ENCODE measurements at places on chromosomes 7 and 10. TPM values are rescaled to one million over a fixed set of nuclear protein-coding genes. Genes with fewer than 3 reads are reported as not detected.
A peak's percentile ranks its signal among the peaks of the same experiment; 100 is the strongest.

SPDYE1 gene
- total RNA-seq: not detected

DNA sequence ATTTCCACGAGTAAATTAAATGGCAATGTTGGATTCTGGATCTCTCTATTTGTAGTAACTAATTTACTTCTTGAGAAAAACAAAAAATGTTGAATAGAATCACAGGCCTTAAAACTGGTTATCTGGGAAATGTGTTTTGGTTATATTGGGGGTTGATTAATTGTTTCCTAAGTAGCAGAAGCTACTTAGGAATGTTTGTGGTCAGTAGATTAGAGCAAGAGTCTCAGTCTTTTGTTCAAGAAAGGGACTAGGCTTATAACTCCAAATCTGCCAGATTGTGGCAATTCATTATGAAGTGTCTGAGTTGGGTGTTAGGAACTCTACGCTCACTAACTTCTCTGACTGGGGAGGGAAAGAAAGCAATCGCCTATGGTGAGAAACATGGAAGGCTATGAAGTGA, 244.3 kb upstream of the PHYHIPL start:
- DNase-seq: no peak

DNA sequence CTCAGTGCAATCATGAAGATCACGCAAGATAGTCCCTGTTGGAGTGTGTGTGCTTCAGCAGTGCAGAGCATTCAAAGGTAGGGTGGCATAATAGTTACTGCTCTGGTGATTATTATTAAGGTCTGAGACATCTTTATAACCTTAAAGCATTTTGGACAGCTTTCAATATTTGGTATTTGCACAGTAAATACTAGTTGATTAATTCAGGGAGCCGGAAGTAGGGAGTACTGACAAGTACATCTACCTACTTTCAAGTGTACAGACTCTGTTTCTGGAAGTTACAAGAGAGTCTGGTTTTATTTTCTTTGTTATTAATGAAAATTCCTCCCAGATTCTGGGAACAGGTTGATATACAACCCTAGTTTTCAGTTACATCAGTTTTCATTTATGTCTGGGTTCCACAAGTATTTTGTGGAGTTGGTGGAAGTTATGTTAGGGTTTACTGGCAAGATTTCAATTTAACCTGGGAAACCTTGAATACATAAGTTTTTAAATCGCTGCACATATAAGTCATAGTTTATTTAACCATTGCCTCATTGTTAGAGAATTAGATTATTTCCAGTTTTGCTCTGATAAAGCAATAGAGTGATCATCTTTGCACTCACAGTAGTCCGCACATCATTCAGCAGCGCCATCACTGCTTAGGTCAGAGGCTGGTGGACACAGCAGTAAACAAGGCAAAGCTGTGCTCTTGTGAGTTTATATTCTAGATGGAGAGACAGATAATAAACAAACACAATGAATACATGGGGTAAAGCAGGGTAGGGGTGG, 366.6 kb downstream of the REEP3 start:
- no peak for DNase-seq

DNA sequence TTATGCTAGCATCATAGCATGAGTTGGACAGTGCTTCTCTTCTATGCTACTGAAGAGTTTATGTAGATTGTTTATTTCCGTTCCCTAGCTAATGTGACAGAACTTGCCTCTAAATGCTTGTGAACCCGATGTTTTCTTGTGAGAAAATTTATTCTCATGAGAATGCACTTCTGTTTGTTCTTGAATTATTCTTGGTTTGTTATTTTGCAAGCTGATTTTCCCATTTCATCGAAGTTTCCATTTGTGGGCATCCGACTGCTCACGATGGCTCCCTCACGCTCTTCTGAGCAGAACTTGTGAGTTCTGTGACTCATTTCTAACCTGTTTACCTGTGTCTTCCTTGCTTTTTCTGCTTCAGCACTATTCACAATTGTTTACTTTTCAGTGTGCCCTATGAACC, 59.9 kb downstream of the WDFY4 start:
- DNase-seq: no peak

- no peak for DNase-seq
Measured at GRCh38 chr10:71873582-71874211, 22.6 kb upstream of the PSAP start.

GRCh38 chr7:130099331-130099730, 29.0 kb downstream of the KLHDC10 start:
- no peak for DNase-seq

DNA sequence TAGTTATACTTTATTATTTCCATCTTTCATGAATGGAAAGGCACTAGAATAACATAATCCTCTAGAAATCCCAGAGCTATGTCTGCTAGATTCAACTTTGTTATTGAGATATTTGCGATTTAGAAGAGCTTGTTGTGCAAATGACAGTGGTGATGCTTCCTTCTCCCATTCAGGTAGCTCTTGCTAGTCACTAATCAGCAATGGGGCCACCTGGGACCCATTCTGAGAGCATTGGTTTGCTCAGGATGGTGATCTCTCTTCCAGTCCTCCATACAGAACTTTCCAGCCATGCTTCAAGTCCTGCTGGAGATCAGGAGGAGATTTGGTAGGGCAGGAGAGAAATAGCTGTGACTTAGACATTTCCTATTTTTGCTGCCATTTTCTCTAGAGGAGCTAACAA, 65.8 kb upstream of the WNT16 start:
- no peak for DNase-seq

- no peak for DNase-seq
Measured at GRCh38 chr10:131897297-131897899, 3.4 kb upstream of the PPP2R2D start.

GRCh38 chr7:81740403-81740802, 29.4 kb downstream of the HGF start:
- DNase-seq: no peak

- no peak for DNase-seq
Measured at GRCh38 chr10:108632144-108632543, 1291.2 kb downstream of the XPNPEP1 start.

PRXL2A gene
- total RNA-seq: 56.5 TPM

DNA sequence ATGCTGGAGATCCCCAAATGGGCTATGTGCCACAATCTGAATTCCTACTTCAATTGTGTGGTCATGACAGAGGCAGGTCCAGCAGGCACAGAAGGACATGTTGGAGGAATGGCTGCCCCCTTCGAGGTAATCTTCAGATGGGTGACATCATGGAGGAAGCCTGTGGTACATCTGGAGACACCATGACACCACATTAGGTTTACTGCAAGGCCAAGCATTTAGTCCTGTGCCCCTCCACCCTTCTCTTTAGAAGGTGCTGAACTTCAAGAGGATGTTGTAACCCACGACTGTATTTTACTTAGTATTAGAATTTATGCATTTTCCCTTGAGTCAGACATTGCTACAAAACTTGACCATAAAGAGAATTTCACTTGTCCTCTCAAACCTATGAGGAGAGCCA, 75.1 kb upstream of the DDC start:
- DNase-seq: no peak

DNA sequence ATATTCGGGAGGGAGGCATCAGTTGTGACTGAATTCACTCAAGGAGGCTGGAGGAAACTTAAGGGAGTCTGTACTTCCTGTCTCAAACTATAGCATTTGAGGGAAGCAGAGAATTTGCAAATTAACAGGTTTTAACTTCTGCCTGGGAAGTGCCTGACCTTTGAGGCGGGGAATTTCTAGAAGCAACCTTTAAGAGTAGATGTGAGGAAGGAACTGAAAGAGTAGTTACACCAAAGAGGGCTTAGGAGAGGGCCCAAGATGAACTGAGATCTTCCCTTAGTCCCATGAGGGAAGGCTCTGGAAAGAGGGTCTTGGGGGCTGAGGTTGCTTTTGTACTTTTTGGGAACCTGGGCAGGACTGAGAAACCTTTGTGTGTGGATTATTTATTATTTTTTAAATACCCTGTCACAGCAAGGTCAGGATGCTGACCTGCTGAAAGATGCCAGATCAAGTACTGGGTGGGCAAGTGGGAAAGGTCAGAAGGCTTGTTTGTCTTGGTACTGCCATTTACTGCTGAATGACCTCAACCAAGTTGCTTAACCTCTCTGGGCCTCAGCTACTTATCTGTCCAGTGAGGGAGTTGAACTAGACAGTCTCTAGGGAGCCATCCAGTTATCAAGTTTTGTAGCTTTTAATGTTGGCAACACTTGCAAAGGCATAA, 2.4 kb downstream of the GPR158 start:
- DNase-seq: no peak

PRLHR gene
- not detected for total RNA-seq

POM121 gene
- 54.8 TPM for total RNA-seq

- DNase-seq: no peak
Measured at GRCh38 chr10:49280001-49280408, 19.0 kb upstream of the C10orf71 start.

DNA sequence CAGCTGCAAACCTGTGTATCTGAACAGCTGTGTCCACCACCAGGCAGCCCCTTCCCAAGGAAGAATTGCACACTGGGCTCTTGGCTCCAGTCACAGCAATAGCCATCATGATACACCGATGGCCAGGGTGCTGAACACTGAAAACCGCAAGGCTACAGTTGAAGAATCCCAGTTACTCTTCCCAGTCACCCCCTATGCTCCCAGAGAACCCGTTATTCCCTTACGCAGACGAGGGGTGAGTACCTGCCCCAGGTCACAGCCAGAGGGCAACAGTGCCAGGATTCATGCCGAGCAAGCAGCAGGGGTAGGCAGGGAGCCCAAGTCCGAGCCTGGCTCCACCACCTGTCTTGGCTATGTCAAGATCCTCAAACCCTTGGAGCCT, 57.8 kb downstream of the RASGEF1A start:
- peak; percentile 5 for DNase-seq

ZNF727 gene
- not detected for total RNA-seq

GRCh38 chr7:44912775-44913347, 27.5 kb upstream of the PURB start:
- no peak for DNase-seq

VPS37D gene
- 7.5 TPM for total RNA-seq

GRCh38 chr10:88343761-88344484, 239.2 kb downstream of the RNLS start:
- DNase-seq: no peak

- DNase-seq: no peak
Measured at GRCh38 chr10:73044378-73045285, 52.0 kb downstream of the P4HA1 start.

PRPS1L1 gene
- not detected for total RNA-seq

- no peak for DNase-seq
Measured at GRCh38 chr10:73019100-73019499, 64.5 kb upstream of the PLA2G12B start.

DNA sequence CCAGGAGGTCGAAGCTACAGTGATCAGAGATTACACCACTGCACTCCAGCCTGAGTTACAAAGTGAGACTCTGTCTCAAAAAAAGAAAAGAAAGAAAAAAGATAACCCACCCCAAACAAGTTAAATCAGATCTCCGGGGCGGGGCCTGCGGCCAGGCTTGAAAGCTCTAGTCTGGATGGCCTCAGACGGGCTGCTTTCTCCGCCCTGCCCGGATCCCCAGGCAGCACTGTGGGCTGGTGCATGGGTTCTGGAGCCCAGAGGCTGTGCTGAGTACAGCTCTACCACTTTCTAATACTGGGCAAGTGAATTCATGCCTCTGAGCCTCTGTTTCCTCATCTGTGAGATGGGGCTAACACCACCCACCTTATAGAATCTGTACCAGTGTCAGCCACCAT, 83.7 kb downstream of the ZMIZ1 start:
- no peak for DNase-seq

PRF1 gene
- 0.11 TPM for total RNA-seq

ST8SIA6 gene
- 3.5 TPM for total RNA-seq

DNA sequence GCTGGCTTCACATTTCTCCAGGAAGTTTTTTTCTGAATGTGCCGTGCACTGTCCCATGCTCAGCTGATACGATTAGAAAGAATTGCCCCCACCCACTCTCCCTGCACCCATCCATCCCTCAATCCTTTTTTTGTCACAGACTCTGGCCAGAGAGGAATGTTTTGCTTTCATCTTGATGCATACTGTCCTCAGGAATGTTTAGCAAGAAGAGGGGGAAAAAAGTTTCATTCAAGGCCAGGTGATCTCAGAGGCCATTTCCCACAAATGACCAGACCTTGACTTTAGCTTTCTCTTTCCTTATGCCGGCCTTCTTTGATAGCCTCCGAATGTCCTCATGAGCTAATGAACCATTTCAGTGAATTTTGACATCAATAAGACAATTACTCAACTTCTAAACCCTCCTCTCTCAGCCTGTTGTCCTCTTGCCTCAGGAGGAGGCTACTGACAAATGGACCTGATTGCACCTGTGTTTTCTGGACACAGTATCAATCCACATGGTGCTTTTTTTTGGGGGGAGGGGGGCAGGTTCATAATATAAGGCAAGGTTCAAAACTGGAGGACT, 105.0 kb upstream of the KLF6 start:
- DNase-seq: no peak

- no peak for DNase-seq
Measured at GRCh38 chr7:134009314-134010110, 117.6 kb upstream of the LRGUK start.

- no peak for DNase-seq
Measured at GRCh38 chr10:70306886-70307520, 23.2 kb upstream of the NPFFR1 start.

- DNase-seq: no peak
Measured at GRCh38 chr7:131196803-131197202, 130.9 kb upstream of the MKLN1 start.

CHN2 gene
- total RNA-seq: 5.0 TPM

PON1 gene
- 0.26 TPM for total RNA-seq

AGR2 gene
- total RNA-seq: 1.6 TPM

NXPH1 gene
- total RNA-seq: 0.27 TPM

GRCh38 chr10:113122947-113123346, 172.9 kb downstream of the TCF7L2 start:
- DNase-seq: no peak

COL28A1 gene
- total RNA-seq: 0.81 TPM

DNA sequence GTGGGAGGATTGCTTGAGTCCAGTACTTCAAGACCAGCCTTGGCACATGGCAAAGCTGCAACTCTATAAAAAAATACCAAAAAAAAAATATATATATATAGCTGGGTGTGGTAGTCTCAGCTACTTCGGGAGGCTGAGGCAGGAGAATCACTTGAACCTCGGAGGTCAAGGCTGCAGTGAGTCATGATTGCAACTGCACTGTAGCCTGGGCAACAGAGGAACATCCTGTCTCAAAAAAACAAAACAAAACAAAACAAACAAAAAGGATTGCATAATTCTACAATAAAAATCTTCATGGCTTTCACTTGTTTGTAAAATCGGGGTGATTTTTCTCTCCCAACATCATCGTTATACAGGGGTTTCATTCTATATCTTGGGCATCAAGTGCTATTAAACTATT, 35.1 kb downstream of the GUSB start:
- no peak for DNase-seq

- DNase-seq: peak; percentile 42
Measured at GRCh38 chr7:18087026-18087686, 59.5 kb upstream of the PRPS1L1 start.

TMEM273 gene
- total RNA-seq: 0.27 TPM

- DNase-seq: no peak
Measured at GRCh38 chr7:110317541-110318265, 773.2 kb upstream of the LRRN3 start.

DNA sequence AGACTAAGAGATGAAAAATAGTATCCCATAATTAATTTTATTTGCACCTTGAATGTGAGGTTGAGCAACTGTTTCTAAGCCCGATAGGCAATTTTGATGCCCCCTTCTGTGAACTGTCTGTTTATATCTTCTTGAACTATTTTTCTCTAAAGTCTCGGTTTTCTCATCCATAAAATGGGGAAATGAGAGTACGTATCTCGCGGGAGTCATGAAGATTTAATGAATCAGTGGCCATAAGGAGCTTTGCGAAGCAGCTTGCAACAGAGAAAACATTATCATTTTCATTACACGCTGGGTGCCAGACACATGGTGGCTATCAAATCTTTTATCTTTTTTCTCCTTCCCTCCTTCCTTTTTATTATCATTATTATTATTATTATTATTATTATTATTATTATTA, 108.1 kb upstream of the CARD11 start:
- no peak for DNase-seq

Measured in WTC11 (cell line).